A549 treated with AZD2906 at 1 μM for 4 hours (cell line): ENCODE measurements at places on chromosomes 12 and 14. TPM values are rescaled to one million over a fixed set of nuclear protein-coding genes. Genes with fewer than 3 reads are reported as not detected.

Gene KRT78
- 0.04 to 0.13 TPM (median 0.07 TPM) in 5 replicates for total RNA-seq

Gene AKAP5
- 0.22 to 0.37 TPM (median 0.31 TPM) in 5 replicates for total RNA-seq

Gene TTLL5
- total RNA-seq, result 10.8 to 14.1 TPM (median 12.0 TPM) in 5 replicates

Gene LRR1
- 44.9 to 51.3 TPM (median 47.8 TPM) in 5 replicates for total RNA-seq

Gene PIWIL1
- 0.05 to 0.14 TPM in 2 of 5 replicates, not detected in the others for total RNA-seq

Gene STAC3
- total RNA-seq, result 0.22 to 0.56 TPM (median 0.42 TPM) in 5 replicates
